ENCODE measurements at places on chromosomes 3 and 15. TPM values are rescaled to one million over a fixed set of nuclear protein-coding genes. Genes with fewer than 3 reads are reported as not detected.

The ADGRG7 gene
- total RNA-seq = not detected

The GUCA1C gene
- not detected for total RNA-seq

DNA sequence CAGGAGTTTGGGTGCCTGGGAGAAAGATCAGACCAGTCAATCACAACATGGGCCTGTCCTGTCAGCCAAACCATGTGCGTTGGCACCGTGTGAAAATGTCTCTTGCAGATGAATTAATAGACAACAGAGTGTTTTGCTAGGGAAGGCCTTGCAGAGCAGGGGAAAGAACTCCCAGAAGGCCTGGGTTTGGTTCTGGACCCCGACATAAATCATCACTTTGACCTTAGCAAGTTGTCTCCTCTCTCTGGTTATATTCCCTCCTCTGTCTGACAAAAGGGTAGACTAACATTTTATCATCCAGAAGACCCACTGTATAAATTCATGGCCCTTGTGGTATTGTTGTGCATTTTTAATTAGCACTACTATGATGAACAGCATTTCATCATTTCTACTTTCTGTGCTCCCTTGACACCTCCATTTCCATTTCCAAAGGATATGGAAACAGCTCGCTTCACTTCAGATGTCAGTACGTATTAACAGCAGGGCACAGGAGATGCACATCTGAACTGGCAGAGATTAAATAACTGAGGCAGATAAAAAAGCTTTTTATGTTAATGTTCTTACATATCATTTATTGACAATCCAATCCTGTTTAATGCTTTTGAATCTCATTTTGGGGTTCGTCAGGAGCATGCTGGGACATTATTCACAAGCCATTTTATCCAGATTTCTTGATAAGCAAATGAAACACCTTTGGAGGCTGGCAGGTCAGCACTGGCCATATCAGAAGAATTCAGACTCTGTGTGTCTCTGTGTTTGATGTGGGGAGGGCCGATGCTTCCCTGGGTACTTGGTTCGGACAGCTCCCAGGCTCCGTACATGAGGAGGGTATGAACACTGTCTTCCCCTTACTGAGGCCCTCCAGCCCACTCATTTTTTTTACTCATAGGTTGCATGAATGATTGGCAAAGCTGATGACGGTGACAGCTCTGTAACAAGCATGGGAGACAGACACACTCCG, 28.2 kb upstream of the IL12A start:
- no peak overlapping the region for H3K27ac ChIP-seq
- H3K27me3 ChIP-seq = no peaks in the 10 kb centered on the region
- H3K4me3 ChIP-seq = no peak overlapping the region
- H3K36me3 ChIP-seq = no peaks in the 10 kb centered on the region
- peaks cover 10% of the 10 kb centered on the region for H3K4me1 ChIP-seq

The KLF15 gene
- 3.3 TPM for total RNA-seq

- no peak overlapping the region for H3K4me3 ChIP-seq
- DNase-seq = no peak
- no peak overlapping the region for H3K27ac ChIP-seq
- no peaks in the 10 kb centered on the region for H3K4me1 ChIP-seq
- H3K36me3 ChIP-seq = no peaks in the 10 kb centered on the region
These were observed 35.7 kb downstream of the TRPM1 start for GRCh38 chr15:31065824-31066223.

- no peak for DNase-seq
- H3K36me3 ChIP-seq = no peaks in the 10 kb centered on the region
- peaks cover 9% of the 10 kb centered on the region for H3K4me1 ChIP-seq
- no peak overlapping the region for H3K27ac ChIP-seq
- no peak overlapping the region for H3K4me3 ChIP-seq
- H3K27me3 ChIP-seq = no peaks in the 10 kb centered on the region
These were observed 725.3 kb upstream of the CFAP20DC start for GRCh38 chr3:59775106-59775505.

The CLEC3B gene
- 0.57 TPM for total RNA-seq

The TMC3 gene
- not detected for total RNA-seq

GRCh38 chr3:27939940-27940339, 217.8 kb upstream of the EOMES start:
- no peak overlapping the region for H3K4me3 ChIP-seq
- H3K4me1 ChIP-seq = no peaks in the 10 kb centered on the region
- H3K27ac ChIP-seq = no peak overlapping the region

GRCh38 chr3:194333212-194333980, 17.7 kb downstream of the CPN2 start:
- peak overlapping the region; percentile 49 for H3K4me3 ChIP-seq
- no peaks in the 10 kb centered on the region for H3K27me3 ChIP-seq
- H3K4me1 ChIP-seq = peaks cover 35% of the 10 kb centered on the region

- DNase-seq = no peak
- H3K27me3 ChIP-seq = no peaks in the 10 kb centered on the region
These were observed 154.2 kb downstream of the IMPG2 start for GRCh38 chr3:101166150-101166549.

The CCR3 gene
- not detected for total RNA-seq

DNA sequence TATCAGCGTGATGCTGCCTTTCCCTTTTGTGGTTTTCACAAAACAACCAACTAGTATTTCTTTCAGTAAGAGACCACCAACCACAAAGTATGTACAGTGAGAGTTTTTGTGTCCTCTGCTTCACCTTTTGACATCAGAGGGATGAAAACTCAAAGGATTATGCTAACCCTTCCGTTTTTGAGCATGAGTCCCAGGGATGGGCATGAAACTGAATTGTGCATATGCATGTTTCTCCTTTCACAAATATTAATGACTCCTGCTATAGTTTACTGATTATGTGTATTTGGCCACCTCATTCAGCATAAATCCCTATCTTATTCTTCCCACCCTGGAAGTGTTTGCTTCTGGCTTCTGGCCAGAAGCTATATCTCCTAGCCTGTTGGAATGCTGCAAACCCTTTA, 59.2 kb downstream of the RSRC1 start:
- no peaks in the 10 kb centered on the region for H3K36me3 ChIP-seq
- DNase-seq = no peak
- H3K27ac ChIP-seq = no peak overlapping the region
- H3K4me3 ChIP-seq = no peak overlapping the region
- no peaks in the 10 kb centered on the region for H3K27me3 ChIP-seq
- H3K4me1 ChIP-seq = peaks cover 30% of the 10 kb centered on the region

The MYZAP gene
- 5.8 TPM for total RNA-seq

GRCh38 chr15:34609102-34610057, 25.9 kb upstream of the GOLGA8B start:
- H3K4me3 ChIP-seq = no peak overlapping the region
- DNase-seq = no peak
- H3K4me1 ChIP-seq = no peaks in the 10 kb centered on the region
- no peaks in the 10 kb centered on the region for H3K36me3 ChIP-seq

GRCh38 chr3:102450976-102451375, 16.2 kb downstream of the ZPLD1 start:
- no peak overlapping the region for H3K4me3 ChIP-seq
- DNase-seq = no peak
- H3K36me3 ChIP-seq = no peaks in the 10 kb centered on the region
- H3K27ac ChIP-seq = no peak overlapping the region
- H3K27me3 ChIP-seq = no peaks in the 10 kb centered on the region
- H3K4me1 ChIP-seq = no peaks in the 10 kb centered on the region

- no peak overlapping the region for H3K4me3 ChIP-seq
- no peaks in the 10 kb centered on the region for H3K27me3 ChIP-seq
- no peaks in the 10 kb centered on the region for H3K36me3 ChIP-seq
- no peaks in the 10 kb centered on the region for H3K4me1 ChIP-seq
These were observed 480.8 kb upstream of the TPRG1 start for GRCh38 chr3:188691004-188691403.

The CTXN2 gene
- total RNA-seq = not detected

The CLDN18 gene
- 0.17 TPM for total RNA-seq

GRCh38 chr3:127753338-127753737, 69.0 kb downstream of the MGLL start:
- peaks cover 22% of the 10 kb centered on the region for H3K4me1 ChIP-seq
- H3K36me3 ChIP-seq = no peaks in the 10 kb centered on the region
- H3K27me3 ChIP-seq = no peaks in the 10 kb centered on the region
- no peak overlapping the region for H3K4me3 ChIP-seq

GRCh38 chr3:79249701-79250100, 518.1 kb downstream of the ROBO1 start:
- no peak overlapping the region for H3K27ac ChIP-seq
- no peaks in the 10 kb centered on the region for H3K27me3 ChIP-seq
- H3K4me1 ChIP-seq = no peaks in the 10 kb centered on the region
- no peak overlapping the region for H3K4me3 ChIP-seq
- no peak for DNase-seq

GRCh38 chr15:99984491-99985243, 251.4 kb upstream of the LYSMD4 start:
- no peaks in the 10 kb centered on the region for H3K27me3 ChIP-seq
- H3K27ac ChIP-seq = no peak overlapping the region
- no peaks in the 10 kb centered on the region for H3K36me3 ChIP-seq
- no peak overlapping the region for H3K4me3 ChIP-seq

Measured in HCT116 (cell line).